CD14-positive monocyte (primary cell): ENCODE measurements at places on chromosomes 5 and 9. TPM values are rescaled to one million over a fixed set of nuclear protein-coding genes. Genes with fewer than 3 reads are reported as not detected.

LEAP2 gene
- polyA plus RNA-seq: 0.59 TPM

DNA sequence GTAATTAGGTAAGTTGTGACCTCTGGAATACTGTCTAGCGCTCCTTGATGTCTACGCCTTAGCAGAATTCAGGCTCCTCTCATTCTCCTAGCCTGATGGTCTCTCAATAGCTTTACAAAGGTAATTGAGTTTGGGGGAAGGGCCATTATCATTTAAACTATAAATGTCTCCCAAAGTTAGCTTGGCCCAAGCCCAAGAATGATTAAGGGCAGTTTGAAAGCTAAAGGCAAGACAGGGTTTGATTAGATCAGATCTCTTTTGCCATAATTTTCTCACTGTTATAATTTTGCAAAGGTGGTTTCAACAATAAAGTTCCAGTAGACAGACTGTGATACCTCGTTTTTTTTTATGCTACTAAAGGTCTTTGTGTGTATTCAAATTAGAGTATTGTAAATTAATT lies 3.7 kb upstream of the SLC30A5 start:
- no peak overlapping the region for H3K27ac ChIP-seq
- DNase-seq: no peak
- H3K4me3 ChIP-seq: no peak overlapping the region
- no peaks in the 10 kb centered on the region for H3K27me3 ChIP-seq
- peaks cover 10% of the 10 kb centered on the region for H3K4me1 ChIP-seq

SLC2A6 gene
- 60.4 TPM for polyA plus RNA-seq

DNA sequence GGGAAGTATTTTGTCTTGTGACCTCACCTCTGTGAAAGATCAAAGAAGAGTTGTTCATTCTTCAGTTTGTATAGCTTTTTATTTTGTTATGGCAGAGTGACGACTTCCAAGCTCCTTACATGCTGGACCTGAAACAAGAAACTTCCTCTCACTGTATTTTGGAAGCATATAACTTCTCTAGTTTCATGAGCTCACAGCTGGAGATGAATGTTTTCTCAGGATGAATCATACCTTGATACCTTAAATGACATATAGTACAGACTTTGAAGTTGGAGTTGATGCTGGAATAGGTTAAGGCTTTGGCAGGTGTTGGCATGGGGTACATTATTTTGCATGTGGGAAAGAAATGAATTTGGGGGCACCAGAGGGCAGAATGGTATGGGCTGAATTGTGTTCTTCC lies 112.5 kb downstream of the SLC25A46 start:
- H3K4me3 ChIP-seq: no peak overlapping the region
- no peaks in the 10 kb centered on the region for H3K27me3 ChIP-seq
- H3K36me3 ChIP-seq: no peaks in the 10 kb centered on the region
- no peak for DNase-seq

DNA sequence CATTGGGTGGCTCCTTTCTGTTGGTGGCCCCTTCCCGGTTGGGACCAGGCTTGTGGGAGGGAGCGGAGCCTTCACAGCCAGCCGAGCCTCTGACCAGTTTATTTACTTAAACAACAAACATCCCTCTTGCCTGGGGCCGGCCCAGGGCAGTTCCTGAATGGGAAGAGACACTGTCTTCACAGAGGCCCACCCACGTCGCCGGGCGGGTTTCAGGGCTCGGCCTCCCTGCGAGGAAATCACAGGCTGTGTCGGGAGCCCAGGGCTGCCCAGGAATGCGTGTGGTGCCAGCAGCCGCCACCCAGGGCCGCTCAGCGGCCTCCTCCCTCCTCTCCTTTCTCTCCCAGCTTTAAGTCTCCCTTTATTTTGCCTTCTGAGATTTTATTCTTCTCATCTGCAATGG lies 132.5 kb downstream of the HSD17B3 start:
- H3K27me3 ChIP-seq: no peaks in the 10 kb centered on the region
- DNase-seq: no peak
- H3K36me3 ChIP-seq: no peaks in the 10 kb centered on the region
- no peak overlapping the region for H3K27ac ChIP-seq
- H3K4me1 ChIP-seq: no peaks in the 10 kb centered on the region
- H3K4me3 ChIP-seq: no peak overlapping the region

UBE2QL1 gene
- polyA plus RNA-seq: not detected

DNA sequence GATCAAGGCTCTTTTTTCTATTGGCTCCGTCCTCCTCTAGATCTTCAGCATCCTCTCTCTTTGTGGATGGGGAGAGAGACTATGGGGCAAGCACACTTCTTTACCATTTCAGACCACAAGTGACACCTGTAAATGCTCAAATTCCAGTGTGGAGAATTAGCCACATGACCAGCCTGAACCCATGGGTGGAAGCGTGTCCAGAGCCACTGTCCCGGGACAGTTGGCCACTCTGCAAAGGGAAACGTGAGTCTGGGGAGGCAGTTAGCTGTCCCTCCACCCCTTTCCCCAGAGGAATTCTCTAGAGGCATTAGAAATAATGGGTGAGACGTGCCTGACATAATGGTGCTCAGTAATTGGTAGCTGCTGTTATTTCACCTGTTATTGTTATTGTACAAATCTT lies 40.9 kb downstream of the AMBP start:
- no peaks in the 10 kb centered on the region for H3K4me1 ChIP-seq
- no peaks in the 10 kb centered on the region for H3K27me3 ChIP-seq
- no peak overlapping the region for H3K27ac ChIP-seq
- H3K4me3 ChIP-seq: no peak overlapping the region
- peaks cover 9% of the 10 kb centered on the region for H3K36me3 ChIP-seq

DNA sequence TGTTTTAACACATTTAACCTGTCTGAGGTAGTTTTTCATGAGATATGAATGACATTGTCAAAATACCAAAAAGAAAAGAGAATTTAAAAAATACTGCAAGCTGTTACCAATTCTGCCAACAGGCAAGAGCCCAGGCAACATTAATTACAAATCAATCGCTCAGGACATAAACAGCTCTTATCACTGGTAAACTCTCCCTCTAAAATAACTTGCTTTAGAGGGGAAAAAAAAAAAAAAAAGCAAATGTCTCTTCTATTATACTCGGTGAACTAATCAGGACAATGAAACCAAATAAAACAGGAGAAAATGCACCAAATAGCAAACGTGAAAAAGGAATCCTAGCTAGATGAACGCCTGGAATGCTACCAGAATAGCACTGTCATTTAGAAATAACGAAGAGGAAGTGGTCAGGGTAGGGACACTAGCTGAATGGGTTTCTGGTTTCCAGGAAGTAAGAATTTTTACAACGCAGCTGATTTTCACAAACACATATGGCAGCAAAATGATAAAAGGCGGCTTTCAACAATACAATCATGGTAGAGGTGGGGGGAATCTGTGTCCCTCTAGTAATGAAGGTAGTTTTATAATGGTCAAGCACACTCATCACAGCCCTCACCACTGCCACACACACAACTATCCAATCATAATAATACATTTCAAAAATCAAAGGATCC lies 94.9 kb downstream of the DENND1A start:
- no peaks in the 10 kb centered on the region for H3K27me3 ChIP-seq
- H3K4me3 ChIP-seq: peak overlapping the region; percentile 63
- H3K27ac ChIP-seq: peak overlapping the region; percentile 75
- peak; percentile 76 for DNase-seq
- H3K4me1 ChIP-seq: peaks cover 36% of the 10 kb centered on the region
- peaks cover 4% of the 10 kb centered on the region for H3K36me3 ChIP-seq

ISOC1 gene
- polyA plus RNA-seq: 16.6 TPM

DNA sequence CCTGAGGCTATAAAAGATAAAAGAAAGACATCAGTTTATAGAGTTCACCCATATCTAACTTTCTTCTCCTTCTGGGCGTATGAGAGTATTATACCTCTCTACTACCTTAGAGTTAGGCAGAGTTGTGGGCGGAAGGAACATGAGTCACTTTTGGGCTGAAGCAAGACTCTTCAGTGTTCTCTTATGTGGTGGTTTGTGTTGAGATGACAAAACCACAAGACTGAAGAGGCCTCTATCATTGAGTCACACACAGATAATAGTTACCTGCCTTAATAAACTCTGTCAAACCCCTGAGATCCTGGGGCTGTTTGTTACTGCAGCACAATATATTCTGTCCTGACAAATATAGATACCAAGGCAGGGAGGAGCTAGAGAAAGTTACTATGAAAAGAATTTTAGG lies 184.2 kb downstream of the EFNA5 start:
- peak; percentile 66 for DNase-seq
- H3K4me1 ChIP-seq: peaks cover 19% of the 10 kb centered on the region
- H3K4me3 ChIP-seq: no peak overlapping the region
- H3K27me3 ChIP-seq: no peaks in the 10 kb centered on the region
- peak overlapping the region; percentile 64 for H3K27ac ChIP-seq

DNA sequence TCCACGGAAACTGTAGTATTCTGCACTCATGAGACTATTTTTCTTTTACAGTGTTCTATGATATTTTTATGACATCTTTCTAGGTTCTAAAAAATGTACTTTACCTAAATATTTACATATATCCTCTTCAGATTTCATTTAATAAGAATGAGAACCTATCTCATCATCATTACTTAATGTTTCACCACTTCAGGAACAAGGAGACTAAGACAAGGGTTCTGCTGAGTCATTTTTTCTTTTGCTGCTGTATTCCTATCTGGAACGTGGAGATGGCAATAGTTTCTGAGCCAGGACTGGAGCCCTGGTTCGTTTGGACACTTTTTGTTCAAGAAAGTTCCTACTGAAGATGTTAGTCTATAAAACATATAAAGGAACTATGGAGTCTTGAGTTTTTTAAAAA lies 258.2 kb upstream of the MAP3K1 start:
- H3K27ac ChIP-seq: no peak overlapping the region
- H3K36me3 ChIP-seq: no peaks in the 10 kb centered on the region
- DNase-seq: no peak
- H3K4me3 ChIP-seq: no peak overlapping the region
- H3K4me1 ChIP-seq: no peaks in the 10 kb centered on the region
- H3K27me3 ChIP-seq: no peaks in the 10 kb centered on the region

GRCh38 chr9:92525306-92525705 lies 10.5 kb downstream of the ECM2 start:
- no peak overlapping the region for H3K4me3 ChIP-seq
- H3K4me1 ChIP-seq: no peaks in the 10 kb centered on the region
- no peak overlapping the region for H3K27ac ChIP-seq

STXBP1 gene
- not detected for polyA plus RNA-seq

PDCD1LG2 gene
- 0.17 and 0.20 TPM in 2 replicates for polyA plus RNA-seq

DNA sequence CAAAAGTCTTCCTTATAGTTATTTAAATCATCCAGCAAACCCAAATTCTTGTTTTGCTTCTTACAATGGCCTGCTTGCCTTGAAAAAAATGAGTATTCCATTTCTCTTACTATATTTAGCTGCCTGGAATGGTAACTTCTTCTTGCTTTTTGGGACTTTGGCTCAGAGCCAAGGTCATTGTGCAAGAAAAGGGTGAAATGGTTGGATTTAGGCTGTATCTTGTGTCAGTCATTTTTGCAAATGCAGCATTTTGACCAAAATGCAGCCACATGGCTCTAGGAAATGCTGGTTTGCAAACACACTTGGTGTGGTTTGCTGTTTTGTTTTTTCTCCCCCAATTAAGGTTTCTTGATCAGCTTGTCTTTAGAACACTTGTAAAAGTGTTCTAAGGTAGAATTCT lies 133.3 kb upstream of the ELL2 start:
- no peaks in the 10 kb centered on the region for H3K27me3 ChIP-seq
- no peaks in the 10 kb centered on the region for H3K4me1 ChIP-seq
- no peak for DNase-seq
- H3K27ac ChIP-seq: no peak overlapping the region
- no peak overlapping the region for H3K4me3 ChIP-seq

- no peak overlapping the region for H3K27ac ChIP-seq
- peaks cover 3% of the 10 kb centered on the region for H3K36me3 ChIP-seq
- no peak for DNase-seq
- no peak overlapping the region for H3K4me3 ChIP-seq
Observed at GRCh38 chr9:3261484-3261883, 264.3 kb downstream of the RFX3 start.

DNA sequence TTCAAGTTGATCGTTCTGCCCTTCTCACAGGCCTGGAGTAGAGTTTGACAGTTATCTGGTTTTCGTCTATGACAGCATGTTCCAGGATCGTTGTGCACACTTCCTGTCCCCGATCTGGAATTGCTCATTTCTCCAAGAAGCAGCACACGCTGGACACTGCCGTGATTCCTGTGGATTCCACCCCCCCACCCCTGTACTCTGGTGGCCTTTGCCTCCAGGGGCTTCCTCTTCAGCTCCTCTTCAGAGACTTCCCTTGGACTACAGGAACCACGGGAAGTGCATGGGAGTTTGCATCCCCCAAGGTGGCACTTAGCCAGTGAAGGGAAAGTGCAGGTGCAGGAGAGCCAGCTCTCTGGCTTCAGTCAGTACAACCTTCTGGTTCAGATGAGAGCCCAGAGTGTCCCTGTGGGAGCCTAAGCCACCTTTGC lies 160.7 kb downstream of the CACNA1B start:
- H3K27ac ChIP-seq: no peak overlapping the region
- no peaks in the 10 kb centered on the region for H3K27me3 ChIP-seq
- H3K4me3 ChIP-seq: no peak overlapping the region
- DNase-seq: no peak
- H3K4me1 ChIP-seq: no peaks in the 10 kb centered on the region

C9 gene
- polyA plus RNA-seq: not detected

GRCh38 chr5:81750308-81751008 lies 439 bp downstream of the SSBP2 start:
- DNase-seq: no peak
- H3K27ac ChIP-seq: peak overlapping the region; percentile 88
- H3K4me3 ChIP-seq: peak overlapping the region; percentile 83
- H3K27me3 ChIP-seq: peaks cover 5% of the 10 kb centered on the region

GRCh38 chr5:117776977-117777376 lies 1202.4 kb upstream of the SEMA6A start:
- no peaks in the 10 kb centered on the region for H3K36me3 ChIP-seq
- DNase-seq: no peak
- H3K27ac ChIP-seq: no peak overlapping the region
- no peaks in the 10 kb centered on the region for H3K27me3 ChIP-seq
- H3K4me1 ChIP-seq: no peaks in the 10 kb centered on the region
- H3K4me3 ChIP-seq: no peak overlapping the region

- no peak overlapping the region for H3K4me3 ChIP-seq
- H3K27me3 ChIP-seq: no peaks in the 10 kb centered on the region
- H3K36me3 ChIP-seq: peaks cover 28% of the 10 kb centered on the region
- H3K4me1 ChIP-seq: no peaks in the 10 kb centered on the region
- no peak overlapping the region for H3K27ac ChIP-seq
Observed at GRCh38 chr5:175521313-175521833, 43.0 kb downstream of the SFXN1 start.

- H3K36me3 ChIP-seq: peaks cover 82% of the 10 kb centered on the region
- no peaks in the 10 kb centered on the region for H3K4me1 ChIP-seq
Observed at GRCh38 chr9:70285246-70285645, 26.5 kb downstream of the SMC5 start.

- H3K36me3 ChIP-seq: peaks cover 5% of the 10 kb centered on the region
- DNase-seq: no peak
- H3K27me3 ChIP-seq: no peaks in the 10 kb centered on the region
Observed at GRCh38 chr5:177130211-177131018, 3.2 kb upstream of the NSD1 start.

- no peaks in the 10 kb centered on the region for H3K4me1 ChIP-seq
- no peak for DNase-seq
- no peak overlapping the region for H3K27ac ChIP-seq
- no peak overlapping the region for H3K4me3 ChIP-seq
- H3K27me3 ChIP-seq: no peaks in the 10 kb centered on the region
- no peaks in the 10 kb centered on the region for H3K36me3 ChIP-seq
Observed at GRCh38 chr5:107916731-107917725, 246.3 kb upstream of the EFNA5 start.

SLC4A9 gene
- polyA plus RNA-seq: 0.28 TPM in 1 of 2 replicates, not detected in the other

C1QTNF2 gene
- not detected for polyA plus RNA-seq

LSM11 gene
- polyA plus RNA-seq: 0.55 and 1.3 TPM in 2 replicates

FOXD4L3 gene
- polyA plus RNA-seq: not detected
